ENCODE measurements at places on chromosomes 6 and 20.

DNA sequence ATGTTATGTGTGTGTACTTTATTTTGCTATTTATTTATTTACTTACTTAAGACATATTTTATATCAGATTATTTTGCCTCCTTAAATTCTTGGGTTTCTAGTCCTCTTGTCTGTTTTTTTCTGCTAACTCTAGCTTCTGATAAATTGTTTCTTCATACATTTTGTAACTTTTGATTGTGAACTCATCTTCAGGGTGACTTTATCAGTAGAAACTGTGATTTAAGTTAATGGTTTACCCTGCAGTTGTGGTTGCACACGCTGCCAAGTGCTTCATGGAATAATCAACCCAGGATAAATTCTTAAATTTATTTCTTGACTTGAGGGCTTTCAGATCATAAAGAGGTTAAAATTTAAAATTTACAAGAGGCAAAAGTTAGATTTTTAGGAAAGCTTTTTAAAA, 173.3 kb downstream of the CENPW start:
- DNase-seq, result no peak

DNA sequence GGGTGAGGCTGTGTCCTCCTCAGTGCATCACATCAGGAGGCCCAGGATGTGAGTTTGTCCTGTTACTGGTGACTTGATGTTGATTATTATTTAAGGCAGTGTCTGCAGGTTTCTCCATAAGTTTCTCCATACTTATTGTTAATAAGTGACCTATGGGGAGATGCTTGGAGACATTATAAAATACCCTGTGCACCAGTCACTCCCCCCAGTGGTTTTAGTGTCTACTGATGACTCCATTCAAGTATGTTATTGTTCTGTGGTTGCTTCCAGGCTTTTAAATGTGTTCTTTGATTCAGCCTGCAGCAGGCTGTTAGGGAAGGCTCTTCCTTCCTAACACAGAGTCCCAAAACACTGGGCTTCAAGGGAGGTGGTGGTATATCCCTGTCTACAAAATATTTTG, 14.6 kb upstream of the CST3 start:
- no peak for DNase-seq

GRCh38 chr6:111204881-111205280, 117.6 kb downstream of the SLC16A10 start:
- no peak for DNase-seq

DNA sequence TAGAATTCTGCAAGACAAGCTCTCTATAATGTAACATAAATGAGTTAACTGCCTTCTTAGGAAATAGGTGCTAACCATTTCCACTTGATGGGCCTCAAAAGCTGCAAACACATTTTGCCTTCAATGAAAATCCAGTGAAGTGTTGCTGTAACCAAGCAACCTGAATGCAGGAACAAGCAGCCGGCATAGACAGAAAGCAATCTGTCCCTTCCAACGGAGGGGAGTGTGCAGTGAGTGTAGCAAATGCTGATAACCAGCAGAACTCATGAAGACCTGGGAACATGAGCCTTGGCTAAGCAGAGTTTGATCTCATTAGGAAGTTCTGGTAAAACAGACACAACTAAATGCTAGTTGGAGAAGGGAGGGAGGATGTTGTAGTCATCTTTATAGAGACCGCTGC, 697.8 kb downstream of the KIF16B start:
- no peak for DNase-seq

- no peak for DNase-seq
Measured at GRCh38 chr20:54115172-54115854, 44.9 kb upstream of the BCAS1 start.

DNA sequence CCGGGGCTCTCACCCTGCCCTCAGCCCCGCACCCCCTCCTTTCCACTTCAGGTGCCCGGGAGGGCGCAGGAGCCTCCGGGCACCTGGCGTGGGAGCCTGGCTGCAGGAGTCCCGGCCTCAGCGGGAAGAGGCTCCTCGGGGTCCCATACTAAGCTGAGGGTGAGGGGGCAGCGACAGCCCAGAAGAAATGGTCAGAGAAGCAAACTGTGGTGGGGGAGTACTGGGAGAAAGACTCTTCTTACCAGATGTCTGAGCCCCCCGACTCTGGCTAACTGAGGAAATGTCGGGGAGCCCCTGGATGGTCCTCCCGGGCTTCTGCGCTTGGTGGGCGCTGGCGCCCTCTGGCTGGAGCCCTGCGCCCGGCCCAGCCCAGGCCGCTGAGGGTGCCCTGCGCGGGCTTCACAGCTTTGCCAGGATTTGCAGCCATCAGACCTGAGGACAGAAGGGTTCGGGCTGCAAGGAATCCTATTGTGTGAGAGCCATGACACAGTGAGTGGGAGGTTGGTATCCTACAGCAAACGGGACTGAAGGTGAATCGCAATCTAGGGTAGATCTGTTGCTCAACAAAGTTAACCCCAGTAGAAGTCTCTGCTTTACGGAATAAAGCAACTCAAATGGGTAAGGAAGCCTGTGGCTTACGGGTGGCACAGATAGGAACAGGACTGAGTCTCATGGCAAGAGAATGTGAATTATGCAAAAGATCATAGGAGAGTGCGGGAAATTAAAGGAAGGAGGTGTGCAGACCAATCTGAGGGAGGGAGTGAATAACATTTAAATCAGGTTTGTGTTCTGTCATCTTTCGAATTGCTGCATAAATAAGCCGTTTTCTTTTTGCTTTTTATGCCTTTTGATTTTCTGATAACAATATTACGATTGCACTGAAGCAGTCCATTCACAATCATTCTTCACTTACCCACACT, 639 bp upstream of the RCAN2 start:
- peak; percentile 49 for DNase-seq

DNA sequence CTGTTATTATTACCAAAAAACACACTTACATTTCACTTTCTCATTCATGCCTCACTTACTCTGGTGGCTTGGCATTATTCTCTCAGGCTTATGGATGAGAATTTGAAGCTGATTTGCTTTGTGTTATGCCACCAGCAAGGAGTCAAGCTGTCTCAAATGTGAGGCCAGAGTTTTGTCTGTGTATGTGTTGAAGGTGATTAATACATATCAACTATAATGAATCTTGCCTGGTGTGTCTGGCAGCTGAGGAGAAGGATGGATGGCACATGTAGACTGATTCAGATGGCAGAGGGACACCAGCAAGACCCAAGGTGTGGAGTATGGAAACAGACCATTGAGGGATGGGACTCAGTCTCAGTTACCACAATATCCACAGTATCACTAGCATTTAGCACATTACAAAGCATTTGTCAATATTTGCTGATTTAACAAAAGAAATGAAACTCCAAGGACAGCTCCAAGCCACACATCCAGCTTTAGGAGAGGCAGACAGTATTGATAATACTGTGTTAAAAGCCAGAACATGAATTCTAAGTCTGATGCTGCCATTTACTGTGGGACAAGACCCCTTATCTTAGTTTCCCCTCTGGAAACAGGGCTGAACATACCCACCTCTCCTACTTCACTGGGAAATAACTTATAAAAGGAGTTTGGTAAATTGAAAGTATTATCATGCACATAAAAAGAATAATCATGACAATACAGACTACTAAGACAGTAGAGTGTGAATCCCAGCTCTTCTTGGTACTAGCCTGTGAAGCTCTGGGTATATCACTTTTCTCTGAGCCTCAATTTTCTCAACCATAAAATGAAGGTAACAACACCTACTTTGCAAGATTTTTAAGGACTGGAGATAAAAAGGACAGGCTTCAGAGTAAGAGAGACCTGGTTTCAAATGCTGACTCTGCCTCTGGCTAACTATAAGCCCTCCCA, 11.2 kb downstream of the BCL2L1 start:
- DNase-seq, result no peak

GRCh38 chr6:153149891-153150290, 18.8 kb upstream of the RGS17 start:
- DNase-seq, result no peak

- DNase-seq, result no peak
Measured at GRCh38 chr6:3771407-3772011, 20.0 kb upstream of the PXDC1 start.

DNA sequence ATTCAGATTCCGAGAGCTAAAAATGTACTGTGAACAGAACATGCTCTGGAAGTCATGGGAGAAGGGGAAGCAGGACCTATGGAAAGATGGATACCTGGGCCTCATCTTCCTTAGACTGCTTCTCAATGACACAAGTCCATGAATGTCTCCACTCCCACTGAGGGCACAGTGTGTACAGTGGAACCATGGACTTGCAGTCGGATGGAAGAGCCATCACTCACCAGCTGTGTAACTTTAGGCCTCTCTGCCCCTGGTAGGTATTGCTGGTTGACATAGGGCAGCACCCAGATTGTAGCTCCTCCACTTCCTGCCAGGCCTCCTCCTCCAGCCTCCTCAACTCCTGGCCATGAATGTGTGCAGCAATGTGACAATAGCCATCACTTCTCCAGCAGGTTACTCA, 52.5 kb downstream of the MAFB start:
- DNase-seq, result no peak

DNA sequence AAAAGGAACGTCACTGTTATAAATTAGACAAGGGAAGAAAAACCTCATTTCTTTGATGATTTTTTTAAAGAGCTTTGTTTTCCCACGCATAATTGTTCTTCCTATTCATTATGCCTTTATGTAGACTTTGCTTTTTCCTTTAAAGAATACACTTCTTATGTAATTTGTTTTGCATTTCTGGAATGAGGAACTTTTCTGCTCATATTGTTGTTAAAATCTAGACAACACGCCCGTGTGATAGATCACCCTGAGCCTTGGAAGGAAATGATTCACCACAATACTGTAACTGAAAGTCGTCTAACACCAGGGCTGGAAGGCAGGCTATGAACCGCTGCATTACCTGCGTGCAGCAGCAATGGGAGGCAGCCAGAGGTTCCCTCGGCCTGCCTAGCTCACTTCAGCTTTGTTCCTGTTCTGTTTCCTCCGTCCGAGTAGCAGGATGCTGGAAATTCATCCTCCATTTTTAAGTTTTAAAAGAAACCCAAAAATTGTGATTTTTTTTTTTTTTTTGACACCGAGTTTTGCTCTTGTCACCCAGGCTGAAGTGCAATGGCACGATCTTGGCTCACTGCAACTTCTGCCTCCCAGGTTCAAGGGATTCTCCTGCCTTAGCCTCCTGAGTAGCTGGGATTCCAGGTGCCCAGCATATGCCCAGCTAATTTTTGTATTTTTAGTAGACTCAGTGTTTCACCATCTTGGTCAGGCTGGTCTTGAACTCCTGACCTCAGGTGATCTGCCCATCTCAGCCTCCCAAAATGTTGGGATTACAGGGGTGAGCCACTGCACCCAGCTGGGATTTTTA, 49.6 kb upstream of the ZNF217 start:
- DNase-seq, result peak; percentile 79

DNA sequence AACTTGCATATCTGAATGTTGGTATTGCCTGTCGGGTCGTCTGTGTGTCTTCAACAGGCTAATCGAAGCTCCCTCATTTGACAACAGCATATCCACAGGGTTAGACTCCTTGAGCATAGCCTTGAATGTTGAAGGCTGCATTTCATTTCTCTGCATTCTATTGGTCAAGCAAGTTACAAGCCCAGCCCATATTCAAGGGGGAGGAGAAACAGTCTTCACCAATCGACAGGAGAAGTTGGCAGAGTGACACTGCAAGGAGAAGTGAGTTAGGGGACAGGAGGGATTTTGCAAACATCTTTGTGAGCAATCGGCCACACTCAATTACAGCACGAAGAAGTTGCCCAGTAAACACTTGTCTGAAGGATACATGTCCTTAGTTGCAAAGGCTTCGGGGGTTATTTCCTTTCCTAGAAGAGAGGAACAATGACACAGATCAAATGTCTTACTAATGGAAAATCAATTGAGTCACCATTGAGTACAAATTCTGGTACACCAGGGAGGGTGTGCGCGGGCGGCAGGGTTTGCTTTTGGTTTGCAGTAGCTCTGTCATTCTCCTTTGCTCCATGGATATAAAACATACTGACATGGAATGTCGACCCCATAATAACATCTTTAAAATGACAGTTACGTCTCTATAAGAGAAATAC, 60.6 kb upstream of the NT5E start:
- no peak for DNase-seq

DNA sequence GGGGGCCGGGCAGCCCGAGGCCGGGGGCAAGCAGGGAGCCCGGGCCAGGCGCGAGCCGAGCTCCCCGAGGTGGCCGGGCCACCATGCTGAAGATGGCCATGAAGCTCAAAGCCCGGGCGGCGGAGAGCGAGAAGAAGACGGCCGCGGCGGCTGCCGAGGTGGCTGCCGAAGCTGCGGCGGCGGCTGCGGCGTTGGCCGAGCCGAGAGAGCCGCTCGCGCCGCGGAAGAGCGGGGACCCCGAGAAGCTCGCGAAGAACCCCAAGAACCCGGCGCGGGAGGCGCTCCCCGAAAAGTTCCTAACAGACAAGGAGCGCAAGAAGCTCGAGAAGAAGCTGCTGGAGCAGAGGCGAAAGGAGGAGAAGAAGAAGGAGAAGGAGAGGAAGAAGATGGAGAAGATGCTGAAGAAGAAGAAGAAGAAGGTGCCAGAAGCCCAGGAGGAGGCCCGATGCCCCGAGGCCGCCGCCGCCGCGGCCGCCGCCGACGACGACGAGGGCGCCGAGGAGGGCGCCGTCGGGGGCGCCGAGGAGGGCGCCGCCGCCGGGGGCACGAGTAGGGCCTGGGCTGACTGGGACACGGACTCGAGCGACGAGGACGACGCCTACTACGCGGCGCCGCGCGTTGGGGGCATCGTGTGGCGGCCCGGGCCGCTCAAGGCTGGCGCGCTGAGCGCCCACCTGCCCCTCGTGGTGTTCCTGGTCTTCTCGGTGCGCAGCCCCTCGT, 37.4 kb downstream of the GNAS start:
- DNase-seq, result no peak

DNA sequence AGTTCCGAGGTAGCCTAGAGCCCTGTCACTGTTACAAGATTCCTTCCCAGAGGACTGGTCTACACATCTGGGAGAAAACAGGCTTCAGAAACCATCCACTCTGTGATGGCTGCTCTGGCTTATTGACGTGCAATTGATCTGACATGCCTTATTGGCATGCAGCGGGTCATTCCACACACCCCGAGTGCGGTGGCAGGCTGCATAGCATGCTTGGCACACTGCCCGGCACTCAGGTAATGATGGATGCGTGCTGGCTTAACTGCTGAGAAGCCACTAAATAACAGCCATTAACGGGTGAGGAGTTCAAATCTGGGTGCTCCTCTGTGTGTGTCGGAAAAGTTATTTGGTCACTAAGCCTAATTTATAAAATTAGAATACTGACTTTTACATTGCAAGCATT, 67.9 kb upstream of the CDH4 start:
- DNase-seq, result no peak

GRCh38 chr20:41716436-41716835, 98.3 kb upstream of the CHD6 start:
- no peak for DNase-seq

- no peak for DNase-seq
Measured at GRCh38 chr6:139569566-139569965, 195.1 kb upstream of the CITED2 start.

- no peak for DNase-seq
Measured at GRCh38 chr6:111076024-111076695, 11.1 kb upstream of the SLC16A10 start.

GRCh38 chr6:35746516-35746915, 9.7 kb downstream of the ARMC12 start:
- DNase-seq, result no peak

Data from GM10248 (cell line).